ENCODE measurements at places on chromosomes 4 and X. TPM values are rescaled to one million over a fixed set of nuclear protein-coding genes. Genes with fewer than 3 reads are reported as not detected.

EMCN gene
- total RNA-seq: not detected

GPRASP2 gene
- 4.2 TPM for total RNA-seq

VEGFC gene
- 8.7 TPM for total RNA-seq

F9 gene
- not detected for total RNA-seq

IL15 gene
- total RNA-seq: 0.53 TPM

GPR173 gene
- not detected for total RNA-seq

PRSS12 gene
- total RNA-seq: 24.2 TPM

FGFR3 gene
- 29.0 TPM for total RNA-seq

C1GALT1C1 gene
- 16.8 TPM for total RNA-seq

SORBS2 gene
- total RNA-seq: 1.1 TPM

HOPX gene
- 30.8 TPM for total RNA-seq

CYLC1 gene
- total RNA-seq: not detected

DNA sequence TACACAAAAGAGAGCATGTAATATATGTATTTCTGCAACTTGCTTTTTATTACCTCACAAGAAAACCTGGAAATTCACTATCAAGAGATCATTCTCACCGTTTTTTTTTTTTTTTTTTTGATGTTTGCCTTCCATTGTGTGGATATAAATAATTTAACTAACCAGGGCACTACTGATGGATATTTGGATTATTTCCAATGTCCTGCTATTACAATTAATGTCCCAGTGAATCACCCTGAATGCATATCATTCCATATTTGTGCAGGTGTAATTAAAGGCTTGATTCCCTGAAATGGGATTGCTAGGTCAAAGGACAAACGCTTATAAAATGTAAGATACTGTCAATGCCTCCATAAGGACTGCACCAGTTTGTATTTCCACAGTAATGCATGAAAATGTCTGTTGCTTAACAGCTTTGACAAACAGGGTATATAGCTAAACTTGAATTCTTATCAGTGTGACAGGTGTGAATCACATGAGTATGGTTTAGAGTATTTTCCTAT, 87.8 kb downstream of the NCAPG start:
- no peak for DNase-seq

DNA sequence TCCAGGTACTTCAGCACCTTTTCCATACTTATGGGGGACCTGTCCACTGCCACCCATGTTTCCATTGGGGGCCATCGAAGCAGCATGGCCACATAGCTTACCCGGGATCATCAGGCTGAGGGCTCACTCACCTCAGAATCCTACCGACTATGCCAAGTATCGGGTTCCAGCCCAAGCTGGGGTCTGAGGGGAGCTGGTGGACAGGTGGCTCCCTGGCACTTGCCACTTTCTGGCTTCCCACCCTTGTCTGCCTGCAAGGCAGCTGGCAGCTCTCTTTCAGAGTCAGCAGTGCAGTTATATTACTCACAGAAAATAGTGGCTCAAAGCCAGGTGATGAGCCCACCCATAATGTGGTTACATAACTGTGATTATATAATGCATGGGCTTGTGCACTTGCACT, 1153.8 kb downstream of the STIM2 start:
- DNase-seq: no peak

DNA sequence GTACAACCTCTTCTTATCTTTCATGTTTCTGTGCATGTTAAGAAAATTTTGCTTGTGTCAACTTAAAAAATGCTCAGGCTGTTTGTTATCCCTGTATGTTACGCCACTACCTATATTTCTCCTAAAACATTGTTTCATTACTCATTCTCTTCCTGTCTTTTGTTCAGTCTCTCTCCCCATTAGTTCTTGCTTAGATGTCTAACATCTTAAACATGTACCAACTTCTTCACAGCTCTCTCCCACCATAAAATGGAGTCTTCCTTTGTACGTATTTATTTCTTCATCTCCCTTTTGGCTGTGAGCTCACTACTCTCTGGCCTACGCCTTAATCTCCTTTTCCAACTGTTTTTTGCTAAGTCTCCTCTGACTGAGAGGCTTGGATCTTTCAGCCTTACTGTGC, 36.4 kb downstream of the PCDH7 start:
- peak; percentile 93 for DNase-seq

DNA sequence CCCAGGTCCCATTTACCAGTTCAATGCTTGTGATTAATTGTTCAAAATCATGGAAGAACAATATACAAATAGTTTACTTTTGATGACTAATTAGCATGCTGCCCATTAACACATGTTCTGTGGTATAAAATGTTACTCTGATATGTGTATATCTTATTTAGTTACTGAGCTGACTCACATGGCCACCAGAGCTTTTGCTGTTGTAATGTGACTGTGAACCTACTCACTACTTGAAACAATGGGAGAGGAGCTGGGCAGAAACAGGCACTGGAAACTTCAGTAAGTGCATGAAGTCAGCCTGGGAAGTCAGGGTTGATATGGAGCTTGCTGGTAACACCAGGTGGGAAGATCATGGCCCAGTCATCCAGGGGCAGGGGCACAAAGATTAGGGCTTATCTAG, 72.7 kb upstream of the MAD2L1 start:
- peak; percentile 47 for DNase-seq

GRCh38 chrX:69050051-69050765, 115.0 kb downstream of the PJA1 start:
- no peak for DNase-seq

DNA sequence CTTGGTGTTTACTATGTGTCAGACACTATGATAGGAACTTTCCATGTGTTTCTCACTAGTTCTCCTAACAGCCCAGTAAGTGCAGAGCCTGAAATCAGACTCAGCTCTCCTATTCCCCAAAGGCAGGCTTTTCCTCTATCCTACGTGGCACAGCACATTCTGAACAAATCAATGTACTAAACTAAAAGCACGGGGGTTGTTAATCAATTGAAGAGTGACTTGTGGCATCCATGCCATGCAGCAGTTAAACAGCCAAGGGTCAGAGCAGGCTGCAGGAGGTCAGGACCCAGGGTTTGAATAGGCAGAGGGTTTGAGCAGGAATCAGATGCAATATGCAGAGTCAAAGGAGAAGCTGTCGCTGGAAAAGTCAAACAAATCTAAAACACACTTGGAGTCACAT, 289.7 kb upstream of the LDB2 start:
- no peak for DNase-seq

- no peak for DNase-seq
These were observed 25.2 kb upstream of the AP1AR start for GRCh38 chr4:112206431-112206830.

GRCh38 chr4:128358231-128358912, 70.8 kb upstream of the PGRMC2 start:
- DNase-seq: peak; percentile 52

GRCh38 chr4:48016141-48017107, at the start of the genes CNGA1 and NIPAL1:
TSS of gene CNGA1 (minus strand) at chr4:48016681. CDS start at chr4:47952689, 63,992 bp downstream.
TSS of gene NIPAL1 (plus strand) at chr4:48016772. CDS start at chr4:48016840, 68 bp downstream.
- peak; percentile 77 for DNase-seq

DNA sequence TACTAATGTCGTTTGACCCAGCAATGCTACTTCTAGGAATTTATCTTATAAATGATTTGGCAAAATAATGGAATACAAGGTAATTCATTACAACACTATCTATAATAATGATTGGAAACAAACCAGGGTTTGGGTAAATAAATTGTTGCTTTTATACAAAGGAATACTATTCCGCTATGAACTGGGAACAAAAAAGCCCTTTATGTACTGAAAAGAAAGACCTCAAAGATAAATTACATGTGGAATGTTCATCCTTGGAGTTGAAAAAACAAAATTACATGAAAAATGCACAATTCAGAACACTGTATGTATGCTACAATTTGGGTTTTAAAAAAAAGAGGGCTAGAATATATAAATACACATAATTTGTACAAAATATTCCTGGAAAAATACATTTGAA, 5.2 kb upstream of the NUP54 start:
- DNase-seq: no peak

- DNase-seq: peak; percentile 54
These were observed 173.0 kb downstream of the COX18 start for GRCh38 chr4:72896515-72896914.

- no peak for DNase-seq
These were observed 109.9 kb upstream of the PTPN13 start for GRCh38 chr4:86484241-86484640.

DNA sequence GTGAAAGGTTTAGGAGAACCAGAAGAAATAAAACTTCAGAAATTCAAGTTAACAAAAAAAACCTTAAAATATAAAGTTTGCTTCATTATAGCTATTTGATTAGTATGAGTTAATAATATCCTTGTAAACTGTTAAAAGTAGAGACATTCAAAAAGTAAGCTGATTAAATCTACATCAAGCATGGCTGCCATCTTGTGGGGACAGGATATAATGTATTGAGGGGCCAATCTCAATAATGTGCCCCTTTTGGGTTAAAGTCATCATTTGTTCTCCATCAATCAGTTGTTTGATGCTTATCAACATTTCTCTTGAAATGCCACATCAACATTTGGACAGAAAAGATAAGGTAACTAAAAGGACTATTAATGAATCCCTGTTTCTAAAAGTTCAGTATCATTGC, 4.6 kb upstream of the GRID2 start:
- peak; percentile 21 for DNase-seq

DNA sequence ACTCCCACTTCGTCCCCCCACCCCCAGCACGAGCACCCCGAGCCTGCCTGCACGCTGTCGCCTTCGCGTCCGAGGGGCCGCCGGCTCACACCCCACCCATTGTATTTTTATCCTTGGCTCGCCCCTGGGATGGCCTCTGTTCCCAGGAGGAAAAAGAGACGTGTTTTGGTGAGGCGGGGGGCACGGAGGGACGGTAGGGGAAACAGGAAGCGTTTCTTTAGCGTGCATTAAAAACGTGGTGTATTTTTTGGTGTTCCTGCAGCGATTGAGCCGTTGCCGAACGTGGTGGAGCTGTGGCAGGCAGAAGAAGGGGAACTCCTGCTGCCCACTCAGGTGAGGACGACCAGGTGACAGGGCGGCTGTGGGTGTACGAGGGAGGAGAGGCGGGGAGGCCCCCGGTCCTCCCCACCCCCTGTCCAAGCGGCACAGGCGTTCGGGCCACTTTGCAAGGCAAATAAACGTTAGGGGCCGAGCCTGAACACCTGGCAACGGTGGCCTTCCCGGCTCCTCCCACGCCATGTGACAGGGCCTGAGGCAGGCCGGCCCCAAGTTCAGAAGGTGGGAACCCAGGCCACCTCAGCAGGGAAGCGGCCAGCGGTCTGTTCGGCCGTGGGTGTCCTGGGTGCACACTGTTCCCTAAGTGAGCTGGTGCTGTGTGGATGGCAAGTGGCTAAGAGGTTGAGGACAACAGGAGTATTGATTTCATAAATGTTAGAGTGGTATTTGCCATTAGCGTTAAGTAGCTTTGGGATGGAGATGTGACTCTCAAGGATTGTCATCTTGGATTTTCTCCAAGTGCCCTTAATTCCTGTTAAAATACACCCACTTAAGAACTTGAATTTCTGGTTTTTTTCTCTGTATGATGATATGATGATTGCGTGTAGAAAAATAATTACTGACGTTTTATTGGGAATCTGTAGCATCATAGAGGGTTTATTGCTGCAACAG, 1.1 kb downstream of the TMEM131L start:
- peak; percentile 55 for DNase-seq

GRCh38 chr4:38290366-38290765, 330.2 kb downstream of the PTTG2 start:
- DNase-seq: peak; percentile 67

GRCh38 chr4:184169225-184169867, 48.3 kb downstream of the ENPP6 start:
- DNase-seq: no peak

- DNase-seq: no peak
These were observed 7.2 kb downstream of the RAB28 start for GRCh38 chr4:13476915-13477314.

DNA sequence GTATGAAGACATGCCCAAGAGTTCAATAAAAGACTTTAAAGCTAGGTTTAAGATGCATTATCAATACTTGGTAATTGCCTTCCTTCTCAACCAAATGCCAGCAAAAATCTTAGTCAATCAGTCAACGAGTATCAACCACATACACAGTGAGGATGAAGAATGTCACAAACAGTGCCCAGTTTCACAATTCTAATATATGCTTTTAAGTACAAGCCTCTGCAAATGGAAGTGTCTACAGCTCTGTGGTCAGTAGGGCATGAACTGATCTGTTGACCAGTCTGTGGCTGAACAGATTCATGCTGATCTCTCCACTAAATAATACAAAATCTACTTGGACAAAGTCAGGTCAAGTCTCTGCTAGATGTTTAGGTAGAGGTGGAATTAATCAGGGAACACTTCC, 27.9 kb downstream of the PPARGC1A start:
- DNase-seq: no peak

DNA sequence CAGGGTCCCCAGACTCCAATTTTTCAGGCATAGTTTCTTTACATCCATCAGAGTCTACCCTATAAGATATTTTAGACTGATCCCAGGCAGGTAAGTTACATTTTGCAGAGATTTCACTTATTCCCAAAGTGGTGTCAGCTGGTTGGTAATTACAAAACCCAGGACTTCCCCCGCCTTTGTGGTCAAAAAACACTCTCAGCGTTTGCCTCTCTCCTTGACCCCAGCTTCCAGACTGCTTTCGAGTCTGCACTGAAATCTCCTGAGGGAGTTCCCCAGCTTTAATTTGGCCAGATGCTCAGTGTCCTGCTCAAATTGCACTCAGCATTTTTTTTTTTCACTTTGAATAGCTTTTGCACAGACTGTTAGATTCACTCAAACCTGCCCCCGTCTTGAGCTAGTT, 11.2 kb upstream of the AMOT start:
- DNase-seq: no peak

DNA sequence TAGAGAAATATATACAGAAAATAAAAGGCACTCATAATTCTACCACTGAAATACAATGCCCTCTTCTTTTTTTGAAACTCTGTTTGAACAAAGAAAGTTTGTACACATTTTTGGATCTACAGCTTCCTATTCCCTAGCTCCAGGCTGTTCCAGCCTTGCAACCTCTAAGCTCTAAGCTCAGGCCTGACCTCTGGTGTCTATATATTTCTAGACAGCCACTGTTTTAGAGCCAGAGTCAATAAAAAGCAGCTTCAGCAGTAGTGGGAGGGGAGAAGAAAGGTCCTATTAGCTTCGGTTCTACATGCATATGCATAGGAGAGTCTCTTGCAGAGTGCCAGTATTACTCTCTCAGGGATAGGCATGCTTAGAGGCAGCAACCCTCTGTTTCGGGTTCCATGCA, 39.7 kb downstream of the CLDN2 start:
- DNase-seq: peak; percentile 26

All from bronchial epithelial cell (primary cell).